ENCODE measurements at places on chromosomes 2 and 18.

GRCh38 chr2:66862885-66863650 lies 428.1 kb downstream of the MEIS1 start:
- no peak for DNase-seq

DNA sequence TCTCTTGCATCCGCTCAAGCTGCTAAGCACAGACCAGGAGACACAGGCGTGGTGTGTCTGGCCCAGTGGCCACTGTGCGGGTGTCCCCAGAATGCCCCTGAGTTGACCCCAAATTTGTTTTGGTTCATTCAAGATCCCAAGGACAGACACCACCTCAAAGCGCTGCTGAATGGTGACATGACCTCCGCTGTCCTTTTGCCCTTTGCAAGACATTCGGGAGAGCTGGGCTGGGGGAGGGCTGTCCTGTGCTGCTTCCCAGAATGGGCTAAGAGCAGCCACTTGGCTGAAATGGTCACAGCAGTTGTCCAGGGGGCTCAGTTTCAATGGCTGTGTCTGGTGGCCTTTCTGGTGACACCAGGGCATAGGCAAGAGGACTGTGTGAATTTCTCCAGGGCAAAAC lies 84.1 kb downstream of the SMIM21 start:
- no peak for DNase-seq

DNA sequence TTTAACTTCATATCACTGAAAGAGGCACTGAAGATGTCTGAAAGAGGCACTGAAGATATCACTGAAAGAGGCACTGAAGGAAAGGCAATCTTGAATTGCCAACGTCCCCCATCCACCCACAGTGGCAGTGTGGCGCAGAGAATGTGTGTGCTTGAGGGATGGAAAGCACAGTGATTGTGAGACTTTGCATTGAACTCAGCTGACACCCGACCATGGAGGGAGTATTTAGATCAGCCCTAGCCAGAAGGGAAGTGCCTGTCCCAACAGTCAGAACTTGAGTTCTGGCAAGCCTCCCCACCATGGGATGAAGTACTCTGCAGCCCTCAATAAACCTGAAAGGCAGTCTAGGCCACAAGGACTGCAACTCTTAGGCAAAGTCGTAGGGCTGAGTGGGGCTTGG lies 33.8 kb downstream of the MAP4K3 start:
- no peak for DNase-seq

DNA sequence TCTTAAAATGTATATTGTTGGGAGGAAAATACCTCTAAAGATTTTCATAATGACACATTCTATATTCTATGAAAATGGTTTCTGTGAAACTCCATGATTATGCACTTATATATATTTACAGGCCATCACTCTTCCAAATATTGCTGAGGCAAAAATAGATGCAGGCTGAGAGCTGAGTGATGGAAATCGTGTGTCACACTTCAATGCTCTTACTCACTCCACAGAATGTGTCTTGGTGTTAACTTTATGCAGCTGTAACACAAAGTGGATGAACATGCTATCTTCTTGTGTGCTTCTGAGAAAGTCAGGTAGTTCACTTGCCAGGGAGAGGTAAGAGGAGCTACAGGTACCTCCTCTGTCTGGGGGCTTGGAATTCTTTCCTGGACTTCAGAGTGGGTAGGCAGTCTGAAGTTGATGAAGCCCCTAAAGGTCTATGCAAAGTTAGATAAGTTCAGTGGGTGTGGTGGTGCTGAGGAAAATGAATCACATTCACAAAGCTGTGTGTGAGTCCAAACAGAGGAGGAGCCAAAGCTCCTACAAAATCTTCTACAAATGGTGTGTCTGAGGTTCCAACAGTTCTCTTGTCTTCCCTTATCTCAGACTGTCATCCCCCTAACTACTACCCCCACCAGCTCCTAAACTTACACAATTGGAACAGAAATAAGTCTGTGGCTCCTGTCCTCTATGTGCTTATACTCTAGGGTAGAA lies 74.2 kb upstream of the ST6GAL2 start:
- DNase-seq, result no peak

- peak; percentile 8 for DNase-seq
Measured at GRCh38 chr2:46615986-46616485, 136.7 kb downstream of the TMEM247 start.

GRCh38 chr2:101356521-101356920 lies 30.8 kb downstream of the CREG2 start:
- no peak for DNase-seq

DNA sequence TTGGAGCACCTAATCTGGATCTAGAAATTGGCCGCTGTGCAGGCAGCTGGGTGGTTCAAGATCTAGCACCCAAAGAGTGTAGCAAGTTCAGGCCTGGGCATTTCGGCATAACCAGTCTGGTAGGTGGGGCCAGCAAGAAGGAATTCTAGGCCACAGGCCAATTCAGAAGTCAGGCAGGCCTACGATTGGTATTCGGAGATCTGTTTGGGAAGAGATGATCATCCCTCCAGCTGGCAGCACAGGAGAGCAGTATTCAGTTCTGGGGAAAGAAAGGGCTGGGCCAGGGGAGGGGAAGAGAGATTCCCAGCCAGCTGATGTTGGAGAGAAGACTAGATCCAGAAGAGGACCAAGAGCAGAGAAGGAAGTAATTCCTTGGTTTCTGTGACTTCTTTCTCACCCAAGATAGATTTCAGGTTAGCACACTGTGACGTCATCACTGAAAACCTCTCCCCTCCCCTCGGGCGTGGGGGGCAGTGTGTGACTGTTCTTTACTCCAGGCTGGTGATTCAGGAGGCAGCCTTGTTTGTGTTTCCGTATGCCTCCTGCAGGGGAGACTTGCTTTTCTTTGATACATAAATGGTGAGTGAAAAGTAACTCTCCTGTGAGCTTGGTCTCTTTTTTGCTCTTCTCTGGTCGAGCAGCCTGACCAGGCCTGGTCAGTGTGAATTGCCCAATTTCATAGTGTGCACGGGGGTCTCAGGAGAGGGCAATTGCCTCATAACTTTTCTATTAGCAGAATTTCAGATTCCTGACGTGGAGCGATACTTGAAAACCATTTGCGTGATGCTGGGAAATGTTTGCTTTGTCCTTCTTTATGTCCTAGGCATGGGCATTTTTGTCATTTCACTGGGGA lies 61.1 kb downstream of the MEIS1 start:
- DNase-seq, result no peak

- DNase-seq, result no peak
Measured at GRCh38 chr2:41892476-41892875, 155.3 kb upstream of the PKDCC start.

- no peak for DNase-seq
Measured at GRCh38 chr2:29182334-29182733, 67.1 kb downstream of the CLIP4 start.

DNA sequence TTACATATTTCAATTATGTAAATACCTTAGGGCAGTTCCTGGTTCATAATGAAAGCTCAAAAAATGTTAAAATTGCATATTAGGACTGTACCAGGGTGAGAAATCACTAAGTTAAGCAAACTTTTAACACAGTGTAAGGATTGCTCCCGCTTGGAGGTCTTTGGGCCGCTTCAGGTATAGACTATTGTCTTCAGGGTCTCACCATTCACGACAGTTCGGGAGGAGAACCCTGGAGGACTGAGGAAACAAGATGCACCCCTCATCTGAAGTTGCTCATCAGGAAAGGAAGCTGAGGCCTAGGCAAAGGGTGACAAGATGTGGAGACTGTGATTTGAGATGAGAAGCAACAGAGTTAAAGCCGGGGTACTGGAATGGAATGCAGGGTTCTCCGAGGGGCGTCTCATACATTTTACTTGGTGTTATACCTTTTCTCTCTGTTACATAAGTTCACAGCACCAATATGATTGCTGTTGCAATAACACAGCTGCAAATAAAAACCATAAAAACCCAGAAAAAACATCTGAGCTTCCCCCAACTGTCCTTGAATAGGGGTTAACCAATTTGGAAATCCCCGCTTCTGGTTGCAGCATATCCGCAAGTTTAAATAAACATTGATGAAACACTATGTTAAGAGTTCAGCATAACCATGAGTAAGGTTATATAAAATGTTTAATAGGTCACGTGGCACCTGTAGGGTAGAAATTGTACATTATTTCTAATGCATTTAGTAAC lies 40.1 kb downstream of the FBXO48 start:
- peak; percentile 45 for DNase-seq

- no peak for DNase-seq
Measured at GRCh38 chr18:79848579-79849327, 51.0 kb downstream of the KCNG2 start.

- no peak for DNase-seq
Measured at GRCh38 chr18:50162486-50163304, 32.3 kb downstream of the MYO5B start.

DNA sequence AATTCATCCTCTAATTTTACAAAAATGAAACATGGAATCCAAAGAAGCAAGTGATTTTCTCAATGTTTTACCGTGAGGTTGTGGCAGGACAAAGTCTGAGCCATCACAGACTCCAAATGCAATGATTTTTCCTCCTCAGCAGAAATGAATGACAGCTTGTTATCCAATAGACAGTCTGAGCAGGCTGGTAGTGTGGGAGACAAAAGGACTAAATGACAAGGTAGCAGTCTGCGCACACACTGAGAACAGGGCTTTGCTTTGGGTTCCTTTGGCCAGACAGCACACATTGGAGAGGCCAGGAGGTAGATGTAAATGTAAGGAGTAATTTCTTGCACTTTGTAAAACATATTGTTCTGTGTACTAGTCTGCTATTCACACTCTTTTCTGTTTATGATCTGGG lies 50.3 kb upstream of the RGPD4 start:
- DNase-seq, result no peak

DNA sequence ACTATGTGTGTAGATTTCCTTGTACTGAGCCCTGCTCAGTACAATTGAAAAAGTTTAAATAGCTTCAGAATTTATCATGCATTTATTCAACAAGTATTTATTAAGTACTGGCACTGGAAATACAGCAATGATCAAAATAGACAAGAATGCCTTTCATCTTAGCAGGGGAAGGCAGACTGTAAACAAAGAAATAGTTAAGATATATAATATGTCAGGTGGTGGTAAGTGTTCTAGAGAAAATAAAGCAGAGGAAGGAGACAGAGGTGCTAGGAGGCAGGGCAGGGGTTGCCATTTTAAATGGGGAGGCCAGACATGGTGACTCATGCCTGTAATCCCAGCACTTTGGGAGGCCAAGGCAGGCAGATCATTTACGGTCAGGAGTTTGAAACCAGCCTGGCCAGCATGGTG lies 13.6 kb upstream of the LIPG start:
- no peak for DNase-seq
